Effector CD4-positive, alpha-beta T cell (primary cell): ENCODE measurements at places on chromosomes 3 and 15.

DNA sequence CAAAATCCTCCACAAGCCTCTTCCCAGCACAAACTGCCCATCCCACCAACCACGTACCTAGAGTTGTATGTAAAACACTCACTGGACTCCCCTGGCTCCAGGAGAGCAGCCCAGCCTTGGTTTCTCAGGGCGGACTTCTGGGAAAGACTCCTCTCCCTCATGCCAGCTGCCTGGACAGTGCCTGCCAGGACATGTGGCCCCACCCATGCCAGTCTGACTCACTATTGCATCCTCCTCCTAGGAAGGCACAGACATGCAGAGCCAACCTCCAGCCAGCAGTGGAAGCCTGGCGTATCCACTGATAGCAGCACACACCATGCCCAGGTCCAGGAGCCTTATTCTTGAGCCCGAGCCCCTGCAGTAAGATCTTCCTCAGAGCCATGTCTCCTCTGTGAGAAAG, 8.6 kb downstream of the PKM start:
- no peak for DNase-seq

DNA sequence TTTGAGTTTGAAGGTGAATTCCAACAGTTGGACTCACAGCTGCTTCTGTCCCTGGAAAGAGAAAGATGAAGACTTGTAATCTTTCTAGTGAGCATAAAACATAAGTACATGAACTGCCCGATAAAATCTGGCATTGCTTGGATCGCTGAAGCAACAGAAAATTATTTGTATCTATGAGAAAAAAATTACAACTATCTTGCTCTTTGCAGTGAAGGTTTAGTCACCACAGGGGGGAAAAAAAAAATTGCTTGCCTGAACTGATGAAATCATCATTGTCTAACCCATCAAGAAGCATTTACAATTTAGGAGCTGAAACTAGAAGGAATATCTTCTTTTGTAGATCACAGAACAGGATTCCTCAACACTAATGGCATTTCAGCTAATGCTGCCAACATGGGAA, 20.0 kb downstream of the TMEM207 start:
- no peak for DNase-seq

- DNase-seq: no peak
Observed at GRCh38 chr3:280681-281080, 84.1 kb downstream of the CHL1 start.

GRCh38 chr15:70121624-70122302, 24.0 kb upstream of the TLE3 start:
- no peak for DNase-seq

GRCh38 chr3:95289295-95289694, 1226.4 kb downstream of the NSUN3 start:
- no peak for DNase-seq
